Stimulated activated CD8-positive, alpha-beta memory T cell treated with anti-CD3 and anti-CD28 coated beads, Interleukin-4, amount 100 ng/mL, for 48 hours (primary cell): ENCODE measurements at places on chromosomes 5 and 9.

- no peak for DNase-seq
These were observed 150.3 kb downstream of the GPBP1 start for GRCh38 chr5:57324181-57324580.

DNA sequence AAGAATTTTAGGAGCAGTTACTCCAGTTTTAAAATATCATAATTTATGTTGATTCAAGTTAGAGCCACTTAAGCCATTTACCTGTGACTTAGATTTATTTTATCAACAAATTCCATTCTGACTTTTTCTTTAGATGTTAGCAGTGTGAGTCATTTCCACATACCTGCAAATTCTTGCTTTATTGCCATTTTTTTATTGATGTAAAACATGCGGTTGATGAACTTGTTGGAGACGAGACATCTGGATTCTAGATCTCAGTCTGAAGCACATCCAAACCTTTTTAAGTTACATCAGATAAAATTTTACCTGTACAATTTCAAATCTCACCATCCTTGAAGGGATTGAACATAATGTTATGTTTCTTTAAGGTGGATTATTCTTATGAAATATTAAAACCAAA lies 240.9 kb downstream of the IRX1 start:
- DNase-seq = no peak

- DNase-seq = no peak
These were observed 1778.8 kb upstream of the CDH6 start for GRCh38 chr5:29414681-29415080.

DNA sequence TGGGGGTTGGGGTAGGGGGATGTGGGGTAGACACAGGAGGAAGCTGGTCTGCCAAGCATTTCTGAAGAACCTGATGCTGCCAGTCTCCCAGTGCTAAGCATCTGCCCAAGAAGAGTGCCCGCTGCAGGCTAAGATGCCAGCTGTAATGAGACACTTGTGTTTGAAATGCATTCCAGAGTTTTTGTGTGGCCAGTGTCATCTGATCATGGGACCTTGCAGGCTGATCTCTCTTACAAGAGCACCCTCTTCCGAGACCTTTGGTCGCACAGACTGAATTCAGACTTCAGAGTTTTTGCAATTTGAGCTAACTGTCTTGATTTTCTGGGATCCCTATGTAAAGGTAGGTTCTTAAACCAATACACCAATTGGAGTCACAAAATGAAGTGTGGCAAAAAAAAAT lies 58.1 kb downstream of the DENND1A start:
- DNase-seq = no peak
